ENCODE measurements at places on chromosomes 6 and 20.

- no peak for DNase-seq
Measured at GRCh38 chr20:20851385-20851784, 138.9 kb upstream of the RALGAPA2 start.

GRCh38 chr6:149405823-149406765 is 6.0 kb downstream of the SUMO4 start:
- DNase-seq, result no peak

- no peak for DNase-seq
Measured at GRCh38 chr6:111686932-111687266, 81.2 kb upstream of the TRAF3IP2 start.

DNA sequence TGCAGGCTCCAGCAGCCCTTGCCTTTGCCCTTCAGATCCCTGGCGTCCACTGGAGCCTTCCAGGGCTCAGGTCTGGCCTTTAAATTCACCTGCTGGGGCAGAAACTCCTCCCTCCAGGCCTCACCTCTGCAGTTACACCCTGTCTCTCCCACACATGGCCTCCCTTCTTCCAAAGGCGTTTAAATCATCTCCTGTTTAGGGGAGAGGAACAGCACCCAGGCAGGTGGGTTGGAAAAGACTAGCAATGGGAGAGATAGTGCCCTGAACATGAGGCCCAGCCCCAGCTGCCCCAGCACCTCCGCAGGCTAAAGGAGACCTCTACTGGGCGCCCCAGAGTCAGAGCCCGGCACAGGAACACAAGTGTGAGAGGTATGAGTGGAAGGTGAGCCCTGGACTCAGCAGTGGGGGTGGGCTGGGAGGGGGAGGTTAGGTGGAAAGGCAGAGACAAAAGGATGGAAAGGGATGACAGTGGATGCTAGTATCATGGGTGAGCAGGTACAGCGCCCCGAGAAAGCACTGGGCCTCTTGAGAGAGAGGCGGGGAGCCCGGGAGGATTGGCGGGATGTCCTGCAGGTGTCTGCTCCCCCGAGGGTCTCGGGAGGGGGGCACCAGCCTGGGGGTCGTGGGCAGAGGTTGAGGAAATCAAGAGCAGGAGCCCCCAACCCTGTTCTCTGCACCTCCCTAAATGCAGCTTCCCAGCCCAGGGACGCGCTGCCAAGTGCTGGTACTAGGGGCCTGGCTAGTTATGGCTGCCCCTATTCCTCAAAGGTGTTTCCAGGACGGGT is at the start of gene CST9:
CST9 (minus strand) TSS at position 51 of the 785 bp plus-strand sequence. CDS start 53 bp downstream, outside the sequence.
- no peak for DNase-seq

GRCh38 chr6:51559059-51559458 is 528.4 kb downstream of the PKHD1 start:
- DNase-seq, result no peak
